ENCODE measurements at places on chromosomes 1 and 21.

DNA sequence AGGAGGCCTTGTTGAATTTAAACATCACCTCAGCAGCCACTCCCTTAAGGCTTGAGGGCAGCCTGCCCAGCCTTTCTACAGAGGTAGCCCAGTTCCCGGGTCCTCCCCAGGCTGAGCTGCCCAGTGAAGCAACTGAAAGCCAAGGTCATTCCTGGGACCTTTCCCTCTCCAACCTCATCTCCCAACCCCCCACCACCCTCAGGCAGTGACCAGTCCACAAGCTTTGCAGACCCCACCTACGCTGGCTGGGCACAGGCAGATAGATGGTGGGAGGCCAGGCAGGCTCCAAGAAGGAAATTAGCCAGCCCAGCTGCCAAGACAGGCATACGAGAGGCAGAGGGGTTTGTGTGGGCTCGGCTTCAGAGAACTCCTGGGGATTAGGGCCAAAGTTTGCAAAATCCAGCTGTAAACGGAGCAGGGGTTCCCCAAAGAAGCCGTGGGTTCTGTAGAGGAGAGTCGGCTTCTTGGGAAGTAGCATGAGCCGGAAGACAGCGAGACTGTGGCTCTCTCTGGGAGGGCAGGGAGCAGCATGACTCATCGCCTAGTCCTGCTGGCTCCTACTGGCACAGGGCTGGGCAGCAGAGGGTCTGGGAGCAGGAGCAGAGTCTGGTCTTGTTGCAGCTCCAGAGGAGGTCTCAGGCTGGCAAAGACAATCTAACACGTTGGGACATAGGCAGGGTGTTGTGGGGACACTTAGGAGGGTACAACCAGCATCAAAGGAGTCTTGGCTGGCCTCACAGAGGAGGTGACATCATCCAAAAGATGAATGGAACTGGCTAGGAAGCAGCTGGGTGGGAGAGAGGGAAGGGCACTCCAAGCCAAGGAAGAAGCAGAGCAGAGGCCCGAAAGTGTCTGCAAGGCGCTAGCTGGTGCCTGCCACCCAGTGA, 2.8 kb upstream of the ZC3H12A start:
- no peak for DNase-seq

GRCh38 chr1:63847308-63847910, 73.6 kb downstream of the ROR1 start:
- no peak for DNase-seq

DNA sequence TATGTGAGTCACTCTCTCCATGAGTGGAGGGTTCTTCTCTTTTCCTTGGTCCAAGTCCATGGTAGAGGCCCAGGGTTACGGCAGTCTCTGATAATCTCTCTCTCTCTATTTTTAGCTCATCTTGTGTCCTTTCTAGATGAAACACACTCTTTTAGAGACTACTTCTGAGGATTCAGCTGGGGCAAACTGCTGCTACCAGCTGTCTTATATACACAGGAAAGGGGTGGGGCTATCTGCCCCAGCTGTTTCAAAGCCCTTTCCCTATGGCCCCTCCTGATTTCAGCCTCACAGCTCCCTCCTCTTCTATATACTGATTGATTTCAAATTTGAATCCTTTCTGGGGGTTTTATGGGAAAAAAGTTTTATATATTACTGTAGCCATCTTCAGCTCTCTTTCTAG, 324.8 kb downstream of the RWDD3 start:
- DNase-seq = no peak

DNA sequence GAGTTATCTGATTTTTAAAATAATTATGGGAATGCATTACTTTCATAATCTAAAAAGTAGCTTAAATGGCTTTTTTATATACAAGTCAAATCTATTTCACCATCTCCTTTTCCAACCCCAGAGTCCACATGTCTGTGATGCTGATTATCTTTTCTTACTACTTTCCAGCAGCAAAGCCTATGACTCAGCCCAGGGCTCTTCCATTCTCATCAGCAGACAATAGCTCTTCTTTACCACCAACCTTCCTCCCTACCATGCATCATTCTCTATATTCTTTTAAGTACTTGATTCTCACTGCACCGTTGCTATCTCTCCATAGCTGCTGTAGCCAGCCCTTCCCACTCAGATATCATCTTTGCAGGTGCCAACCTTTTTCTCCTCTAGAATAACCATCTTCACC, 61.3 kb downstream of the OVGP1 start:
- no peak for DNase-seq

- DNase-seq = no peak
Measured at GRCh38 chr1:47774986-47775834, 222.0 kb downstream of the TRABD2B start.

- peak; percentile 17 for DNase-seq
Measured at GRCh38 chr1:25889470-25889869, 14.0 kb upstream of the PAQR7 start.

- no peak for DNase-seq
Measured at GRCh38 chr1:21341517-21342078, 51.3 kb upstream of the ECE1 start.

- DNase-seq = no peak
Measured at GRCh38 chr21:28344985-28345384, 647.7 kb downstream of the LTN1 start.

- DNase-seq = no peak
Measured at GRCh38 chr21:15206514-15206913, 141.7 kb upstream of the NRIP1 start.

- DNase-seq = peak; percentile 11
Measured at GRCh38 chr1:21268281-21269239, 21.7 kb downstream of the ECE1 start.

DNA sequence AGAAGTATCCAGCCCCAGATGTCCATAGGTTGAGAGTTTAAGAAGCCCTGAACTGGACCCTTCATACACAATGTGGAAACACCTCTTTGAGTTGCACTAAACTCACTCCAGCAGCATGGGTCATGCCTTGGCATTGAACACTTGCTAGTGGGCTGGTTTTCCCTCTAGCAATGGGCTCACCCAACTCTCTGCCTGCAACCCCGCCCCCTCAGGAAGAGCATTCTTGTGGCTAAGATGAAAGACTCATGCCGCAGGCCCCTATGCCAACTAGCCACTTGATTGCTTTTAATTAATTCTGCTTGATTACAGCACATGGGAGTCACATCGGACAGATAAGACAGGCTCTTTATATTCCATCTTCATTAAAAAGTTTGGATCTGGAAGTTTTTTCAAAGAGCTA, 136.5 kb upstream of the GJB5 start:
- no peak for DNase-seq

DNA sequence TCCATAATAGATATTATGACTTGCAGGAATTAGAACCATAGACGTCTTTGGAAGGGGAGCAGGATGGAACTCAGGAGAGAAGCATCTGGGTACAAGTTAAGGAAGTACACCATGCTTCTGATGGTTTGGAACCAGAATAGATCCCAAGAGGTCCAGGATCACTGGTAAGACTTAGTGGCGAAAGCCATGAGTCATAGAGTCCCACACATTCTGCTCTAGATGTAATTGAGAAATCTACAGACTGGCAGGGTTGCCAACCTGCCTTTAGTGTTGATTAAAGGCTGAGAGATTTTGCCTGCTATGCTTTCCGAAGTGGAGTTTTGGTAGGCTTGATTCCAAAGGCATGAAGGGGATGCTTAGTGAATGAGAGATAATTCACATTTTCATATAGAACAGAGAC, 57.1 kb upstream of the C1orf87 start:
- DNase-seq = no peak
